ENCODE measurements at places on chromosomes 16 and 17.

DNA sequence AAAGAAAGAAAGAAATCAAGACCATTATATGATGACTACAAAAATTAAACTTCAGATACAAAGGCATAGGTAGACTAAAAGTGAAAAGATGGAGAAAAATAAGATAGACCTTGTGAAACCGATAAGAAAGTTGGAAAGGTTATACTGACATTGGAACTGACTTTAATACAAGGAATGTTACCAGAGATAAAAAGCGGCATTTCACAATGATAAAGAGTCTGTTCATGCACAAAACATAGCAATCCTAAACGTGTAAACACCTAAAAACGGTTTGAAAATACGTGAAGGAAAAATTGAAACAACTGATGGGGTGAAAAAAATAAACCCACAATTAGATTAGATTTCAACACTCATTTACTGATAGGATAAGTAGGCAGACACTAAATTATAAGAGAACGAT lies 9.6 kb upstream of the ERN1 start:
- DNase-seq = no peak

DNA sequence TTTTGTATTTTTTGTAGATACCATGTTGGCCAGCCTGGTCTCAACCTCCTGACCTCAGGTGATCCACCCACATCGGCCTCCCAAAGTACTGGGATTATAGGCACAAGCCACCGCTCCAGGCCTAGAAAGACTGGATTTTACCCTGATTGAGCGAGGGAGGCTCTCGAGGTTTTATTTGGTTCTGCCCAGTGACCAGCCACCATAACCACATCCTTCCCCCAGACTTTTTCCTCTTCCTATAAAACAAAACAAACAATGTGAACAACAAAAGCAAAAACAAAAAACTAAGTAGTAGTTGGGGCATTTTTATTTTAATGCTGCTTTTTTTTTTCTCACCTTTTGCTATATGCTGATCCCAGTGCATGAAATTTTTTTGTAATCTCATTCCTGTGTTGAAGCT lies 509.6 kb downstream of the MAF start:
- peak; percentile 19 for DNase-seq

GRCh38 chr16:60905811-60906210 lies 1130.4 kb downstream of the CDH8 start:
- no peak for DNase-seq

- DNase-seq = no peak
These were observed 23.0 kb downstream of the ERN1 start for GRCh38 chr17:64106918-64107317.

DNA sequence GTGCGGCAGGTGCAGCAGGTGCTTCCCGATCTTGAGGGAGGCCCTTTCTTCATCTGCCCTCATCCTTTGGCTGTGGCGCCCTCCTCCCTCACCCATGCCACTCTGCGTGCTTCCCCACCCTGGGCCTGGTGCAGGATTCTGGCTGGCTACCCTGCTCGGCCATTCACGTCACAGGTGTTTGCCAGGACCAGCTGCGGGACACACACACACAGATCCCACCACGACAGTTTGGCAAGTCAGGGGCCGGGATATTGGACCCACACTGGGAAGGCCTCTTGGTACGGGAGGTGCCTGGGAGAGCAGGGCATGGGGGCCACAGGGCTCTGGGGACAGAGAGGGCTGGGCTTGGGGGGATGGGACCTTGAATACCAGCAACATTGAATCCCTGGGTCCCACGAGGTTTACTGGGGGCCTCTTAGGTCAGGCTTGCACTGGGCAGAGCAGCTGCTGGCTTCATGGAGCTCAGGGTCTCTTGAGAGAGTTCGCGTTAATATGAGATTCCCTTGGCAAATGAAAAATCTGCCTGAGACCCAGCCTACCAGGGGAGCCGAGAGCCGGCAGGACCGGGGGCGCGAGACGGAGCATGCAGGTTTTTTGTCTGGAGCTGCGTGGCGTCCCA lies 15.1 kb downstream of the ADCY7 start:
- no peak for DNase-seq

DNA sequence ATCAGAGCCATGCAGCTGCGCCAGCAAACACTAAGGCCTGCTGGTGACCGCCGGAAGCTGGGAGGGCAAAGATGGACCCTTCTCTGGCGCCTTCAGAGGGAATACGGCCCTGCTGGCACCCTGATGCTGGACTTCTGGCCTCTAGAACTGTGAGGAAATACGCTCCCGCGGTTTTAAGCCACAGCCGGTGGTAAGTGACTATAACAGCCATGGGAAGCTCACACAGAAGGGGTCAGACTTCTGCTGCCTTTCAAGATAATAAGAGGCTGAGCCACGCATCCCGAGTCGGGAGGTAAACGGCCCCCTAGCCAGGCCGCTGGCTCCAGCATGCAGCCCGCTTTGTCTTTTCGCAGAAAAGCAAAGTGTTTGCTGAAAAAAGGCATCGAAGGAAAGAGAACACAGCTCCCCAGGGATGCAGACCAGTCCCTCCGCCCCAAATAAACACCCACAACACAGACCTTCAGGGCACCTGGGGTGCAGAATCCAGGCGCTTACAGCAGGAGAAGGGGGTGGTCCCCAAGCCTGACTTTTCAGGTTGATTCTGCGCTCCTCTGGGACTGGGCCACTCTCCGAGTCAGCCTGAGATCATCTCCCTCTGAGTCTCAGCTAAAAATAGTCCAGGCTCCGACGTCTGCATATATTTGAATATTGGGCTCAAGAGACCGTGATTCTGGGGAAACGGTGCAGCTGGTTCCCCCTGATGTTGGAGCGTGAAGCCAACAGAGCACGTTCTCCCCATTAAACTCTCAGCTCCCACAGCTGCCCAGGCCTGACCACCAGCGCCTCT lies 89.7 kb downstream of the MGAT5B start:
- no peak for DNase-seq

DNA sequence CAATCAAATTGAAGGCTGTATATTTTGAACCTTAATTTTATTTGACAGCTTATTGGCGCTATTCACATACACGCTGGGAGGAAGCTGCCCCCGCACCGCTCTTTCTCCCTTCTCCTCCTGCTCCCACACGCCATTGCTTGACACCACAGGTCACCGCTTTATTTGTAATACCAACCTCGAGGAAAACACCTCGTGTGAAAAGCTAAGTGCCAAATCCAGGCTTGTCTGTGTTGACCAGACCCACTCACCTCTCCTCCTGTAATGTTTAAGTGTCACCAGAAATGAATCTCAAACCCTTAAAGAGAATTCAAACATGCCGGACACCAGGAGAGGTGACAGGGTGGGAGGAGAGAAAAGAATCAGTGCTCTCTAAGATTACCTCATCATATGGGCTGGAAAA lies 331.4 kb downstream of the GRIN2A start:
- no peak for DNase-seq

GRCh38 chr16:67463059-67463458 lies 17.9 kb downstream of the ATP6V0D1 start:
- DNase-seq = no peak

- no peak for DNase-seq
These were observed 41.7 kb downstream of the SMPD3 start for GRCh38 chr16:68406458-68407152.

GRCh38 chr16:58855291-58855863 lies 121.3 kb upstream of the GOT2 start:
- DNase-seq = peak; percentile 8

GRCh38 chr16:84982434-84982833 lies 28.9 kb downstream of the ZDHHC7 start:
- peak; percentile 65 for DNase-seq

DNA sequence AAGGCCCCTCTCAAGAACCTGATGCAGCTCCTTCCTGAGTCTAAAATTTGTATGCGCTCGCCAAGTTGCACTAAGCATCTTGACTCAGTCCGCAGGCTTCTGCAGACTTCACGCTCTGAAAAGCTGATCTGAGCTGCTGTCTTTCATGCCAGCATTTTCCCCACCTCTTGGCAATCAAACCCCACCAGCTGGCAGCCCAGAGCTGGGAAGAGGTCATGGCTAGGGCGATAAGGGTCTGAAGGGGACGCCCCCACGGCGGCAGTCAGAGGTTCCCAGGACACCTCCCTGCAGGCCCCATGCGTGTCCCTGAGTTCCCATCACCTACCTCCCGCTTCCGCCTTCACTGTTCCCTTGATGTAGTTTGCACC lies 5.1 kb upstream of the UNC13D start:
- DNase-seq = no peak
